Stimulated activated CD4-positive, alpha-beta T cell treated with anti-CD3 and anti-CD28 coated beads, TNF-alpha, amount 100 ng/mL, for 24 hours (primary cell): ENCODE measurements at places on chromosomes 7 and 10.

GRCh38 chr7:136900005-136900404 lies 31.6 kb downstream of the CHRM2 start:
- DNase-seq: no peak

DNA sequence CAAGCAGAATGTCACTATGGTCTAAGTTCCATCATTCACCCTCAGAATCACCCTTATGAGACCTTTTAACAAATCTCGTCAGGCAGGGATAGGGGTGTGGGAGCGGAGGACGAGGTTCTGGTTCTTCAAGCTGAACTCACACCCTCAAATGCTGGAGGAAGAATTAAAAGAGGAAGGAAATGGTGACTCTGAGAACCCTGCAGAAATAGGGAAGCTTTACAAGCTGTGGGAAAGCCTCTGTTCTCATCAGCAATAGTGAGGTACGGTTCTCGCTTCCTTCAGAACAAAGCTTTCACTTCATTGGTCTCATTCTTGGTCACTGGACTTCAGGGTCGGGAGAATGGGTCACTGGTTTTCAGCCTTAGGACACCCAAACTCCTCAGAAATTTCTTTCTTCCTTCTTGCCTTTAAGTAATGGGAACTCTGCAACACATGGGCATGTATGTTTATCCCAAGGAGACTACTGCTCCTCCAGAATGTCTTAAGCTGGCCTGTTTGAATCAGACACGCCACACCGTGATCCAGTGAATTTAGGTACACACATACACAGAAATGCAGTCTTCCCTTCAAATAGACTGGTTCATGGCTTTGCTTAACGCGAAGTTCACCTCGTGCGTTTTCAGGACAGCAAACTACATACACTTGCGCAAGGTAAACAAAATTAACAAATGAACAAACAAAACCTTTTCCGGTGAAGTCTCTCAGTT lies 226.0 kb downstream of the SFMBT2 start:
- no peak for DNase-seq

GRCh38 chr10:64450312-64450711 lies 929.1 kb downstream of the REEP3 start:
- no peak for DNase-seq

DNA sequence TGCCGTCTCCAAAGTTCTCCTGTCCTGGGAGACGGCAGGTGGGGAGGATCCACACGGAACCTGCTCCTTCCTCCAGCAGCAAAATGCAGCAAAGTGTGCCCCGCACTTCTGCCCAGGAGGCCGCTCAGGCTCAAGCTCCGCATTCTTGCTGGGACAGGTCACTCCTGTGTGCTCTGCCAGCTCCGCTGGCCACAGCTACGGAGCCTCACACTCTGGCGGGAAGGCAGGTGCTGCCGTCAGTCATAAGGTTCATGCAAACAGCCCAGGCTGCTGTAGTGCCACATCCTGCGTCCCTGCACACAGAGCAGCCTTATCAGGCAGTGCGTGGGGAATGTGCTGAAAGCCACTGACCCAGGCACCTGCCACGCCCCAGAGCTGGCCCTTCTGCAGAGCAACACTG lies 22.4 kb downstream of the ADGRA1 start:
- DNase-seq: no peak

DNA sequence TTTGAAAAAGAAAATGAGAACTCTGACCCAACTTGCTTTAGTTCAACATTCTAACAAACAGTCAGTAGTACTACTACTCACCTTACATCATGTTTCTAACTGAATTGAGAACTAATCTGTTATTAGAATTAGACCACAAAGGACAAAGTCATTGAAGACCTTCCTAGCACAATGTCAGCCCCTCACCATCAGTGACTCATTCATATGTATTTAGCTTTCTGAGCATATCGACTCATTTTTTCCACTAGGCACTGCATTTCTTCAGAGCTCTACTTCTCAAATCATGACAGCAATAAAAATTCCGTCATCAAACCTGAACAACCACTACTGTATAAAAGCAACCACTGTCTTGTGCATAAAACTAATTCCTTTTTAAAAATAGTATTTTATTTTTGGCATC lies 4.4 kb upstream of the LRRN3 start:
- no peak for DNase-seq

- DNase-seq: no peak
Measured at GRCh38 chr10:74770400-74770799, 56.0 kb upstream of the KAT6B start.

DNA sequence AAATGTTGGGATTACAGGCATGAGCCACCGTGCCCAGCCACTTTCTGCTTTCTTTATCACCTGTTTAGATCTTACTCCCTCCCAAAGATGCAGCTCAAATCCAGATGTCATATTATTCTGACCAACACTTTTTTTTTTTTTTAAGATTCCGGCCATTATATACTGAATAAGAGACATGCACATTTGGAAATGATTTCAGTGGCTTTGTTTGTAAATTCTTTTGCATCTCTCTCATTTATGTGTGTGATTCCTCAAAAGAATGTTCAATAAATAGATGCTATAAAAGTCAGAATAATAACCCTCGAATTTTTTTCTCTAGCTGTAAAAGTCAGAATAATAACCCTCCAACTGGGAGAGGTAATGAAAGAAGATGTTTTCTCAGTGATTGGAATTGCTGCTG lies 25.4 kb downstream of the HECW1 start:
- no peak for DNase-seq

DNA sequence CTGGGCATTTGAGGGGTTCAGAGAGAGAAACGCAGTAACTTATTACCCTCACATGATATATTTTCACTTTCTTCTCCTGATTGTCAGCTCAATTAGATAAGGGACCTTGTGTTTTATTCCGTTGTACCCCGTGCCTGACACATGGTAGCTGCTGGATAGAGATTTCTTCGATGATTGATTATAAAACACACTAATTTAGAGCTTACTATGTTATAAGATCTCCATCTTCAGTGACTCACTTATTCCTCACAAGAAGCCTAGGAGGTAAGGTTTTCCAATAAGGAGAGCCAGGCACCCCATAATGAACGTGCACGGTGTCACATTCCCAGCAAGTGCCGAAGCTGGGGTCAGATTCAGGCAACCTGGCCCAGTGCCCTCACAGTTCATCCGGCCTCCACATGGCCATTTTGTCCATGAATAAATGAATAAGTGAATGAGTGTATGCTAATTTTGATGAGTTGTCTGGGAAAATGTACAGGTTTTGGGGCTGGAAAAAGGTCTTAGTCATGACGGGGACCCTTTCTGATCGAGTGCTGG lies 138.1 kb upstream of the CDCA7L start:
- DNase-seq: no peak
